ENCODE measurements at places on chromosomes 2 and 18.
A peak's percentile ranks its signal among the peaks of the same experiment; 100 is the strongest.

DNA sequence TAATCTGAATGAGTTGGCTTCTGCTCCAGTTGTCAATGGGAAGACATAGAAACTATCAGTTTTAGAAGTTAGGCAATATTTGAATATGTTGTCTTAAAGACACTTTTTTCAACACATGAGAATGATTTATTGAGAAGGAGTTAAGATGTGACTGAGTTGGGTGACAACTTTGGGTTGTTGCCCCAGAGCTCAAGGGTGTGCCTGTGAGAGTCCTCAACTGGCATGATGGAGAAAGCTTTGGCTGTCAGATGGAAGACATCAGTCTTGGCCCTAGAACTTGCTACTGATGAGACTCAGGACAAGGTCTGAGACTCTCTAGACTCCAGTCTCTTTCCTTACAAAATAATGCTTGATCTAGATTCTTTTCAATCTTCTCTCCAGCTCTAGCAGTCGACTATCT is 69.0 kb upstream of the CTAGE1 start:
- DNase-seq = no peak

GRCh38 chr2:66525606-66526005 is 90.7 kb downstream of the MEIS1 start:
- no peak for DNase-seq

DNA sequence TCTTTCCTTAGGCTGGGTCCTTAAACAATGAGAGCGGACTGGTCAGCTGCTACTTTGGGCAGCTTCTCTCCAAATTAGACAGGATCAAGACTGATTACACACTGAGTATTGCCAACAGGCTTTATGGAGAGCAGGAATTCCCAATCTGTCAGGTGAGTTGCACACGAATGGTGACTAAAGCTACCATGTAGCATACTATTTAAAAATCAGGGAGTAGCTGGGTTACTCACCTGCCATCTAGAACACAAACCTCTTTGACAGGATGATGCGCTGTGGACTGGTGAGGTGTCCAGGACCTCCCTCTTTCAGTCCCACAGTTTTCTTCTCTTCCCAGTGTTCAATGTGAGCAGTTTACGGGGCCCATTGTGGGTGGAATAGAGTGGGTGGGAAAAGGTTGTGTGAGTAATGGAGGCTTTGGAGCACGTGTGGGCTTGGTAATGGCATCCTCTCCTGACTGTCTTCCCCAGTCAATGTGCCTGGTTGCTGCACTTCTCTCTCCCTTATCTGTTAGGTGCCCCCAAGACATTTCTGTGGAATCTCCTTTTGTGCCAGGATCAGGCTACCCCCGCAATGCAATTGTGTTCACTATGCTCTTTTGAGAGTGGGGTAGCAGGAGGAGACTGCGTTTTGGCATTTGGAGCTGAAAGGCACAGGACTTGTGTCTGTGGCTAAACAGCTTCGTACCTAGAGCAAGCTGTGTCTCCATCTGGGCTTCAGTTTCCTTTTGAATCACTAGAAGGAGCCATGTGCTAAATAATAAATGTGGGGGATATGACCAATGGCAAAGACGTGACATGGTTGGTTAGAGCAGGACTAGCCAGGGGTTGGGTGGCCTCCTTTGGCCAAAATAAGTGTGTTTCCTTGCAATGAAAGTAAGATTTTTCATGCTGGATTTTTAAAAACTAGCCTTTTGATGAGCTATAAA is 17.7 kb downstream of the SERPINB12 start:
- DNase-seq = no peak

- DNase-seq = peak; percentile 78
These were observed 8.6 kb upstream of the PLEKHM3 start for GRCh38 chr2:208033701-208034502.

GRCh38 chr18:67600181-67601180 is 84.0 kb upstream of the DSEL start:
- peak; percentile 63 for DNase-seq

DNA sequence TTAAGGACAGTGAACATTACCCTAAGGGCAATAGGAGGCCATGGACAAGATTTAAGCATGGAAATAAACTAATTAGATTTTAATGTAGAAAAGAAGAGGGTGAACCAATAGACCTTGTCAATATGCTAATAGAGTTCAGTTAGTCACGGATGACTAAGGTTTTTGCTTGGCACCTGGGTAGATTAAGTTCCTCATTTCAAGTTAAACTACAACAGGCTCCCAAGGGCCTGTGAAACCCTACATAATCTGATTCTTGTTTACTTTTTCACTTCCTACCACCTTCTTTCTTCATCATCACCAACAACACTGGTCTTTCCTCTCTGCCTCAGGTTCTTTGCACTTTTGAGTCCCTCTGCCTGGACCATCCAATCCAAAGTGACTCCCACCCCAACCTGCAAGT is 14.8 kb downstream of the SP110 start:
- no peak for DNase-seq

DNA sequence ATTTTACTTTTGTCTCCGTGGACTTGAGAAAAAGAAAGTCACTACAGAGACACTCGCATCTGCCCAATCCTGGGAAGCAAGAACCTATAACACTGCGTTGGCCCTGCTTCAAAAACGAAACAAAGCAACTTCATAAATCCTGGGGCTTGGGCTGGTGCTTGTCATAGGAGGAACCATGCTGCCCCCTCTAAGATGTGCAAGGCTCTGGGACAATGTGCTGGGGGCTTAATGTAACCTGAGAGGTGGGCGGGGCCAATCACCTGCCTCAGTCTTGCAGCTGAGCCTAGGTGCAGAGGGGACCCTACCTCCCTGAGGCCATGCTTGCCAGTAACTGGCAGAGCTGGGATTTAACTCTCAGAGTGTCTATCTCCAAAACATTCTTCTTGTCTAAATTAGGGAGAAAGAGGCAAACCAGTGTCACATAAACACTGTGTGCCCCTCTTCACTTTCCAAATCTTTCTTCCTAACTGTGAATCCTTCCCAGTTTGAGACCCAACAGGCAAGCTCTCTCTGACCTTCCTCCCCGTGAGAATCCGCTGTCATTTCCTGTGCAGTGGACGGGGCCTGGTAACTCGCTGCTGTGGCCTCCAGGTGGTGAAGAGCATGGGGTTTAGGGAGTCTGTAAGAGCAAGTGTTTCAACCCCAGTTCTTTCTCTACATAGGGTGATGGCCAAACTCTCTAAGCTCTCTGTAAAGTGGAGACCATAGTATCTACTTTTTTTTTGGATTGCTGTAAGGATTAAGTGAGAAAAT is 115.1 kb downstream of the ACKR3 start:
- DNase-seq = no peak

DNA sequence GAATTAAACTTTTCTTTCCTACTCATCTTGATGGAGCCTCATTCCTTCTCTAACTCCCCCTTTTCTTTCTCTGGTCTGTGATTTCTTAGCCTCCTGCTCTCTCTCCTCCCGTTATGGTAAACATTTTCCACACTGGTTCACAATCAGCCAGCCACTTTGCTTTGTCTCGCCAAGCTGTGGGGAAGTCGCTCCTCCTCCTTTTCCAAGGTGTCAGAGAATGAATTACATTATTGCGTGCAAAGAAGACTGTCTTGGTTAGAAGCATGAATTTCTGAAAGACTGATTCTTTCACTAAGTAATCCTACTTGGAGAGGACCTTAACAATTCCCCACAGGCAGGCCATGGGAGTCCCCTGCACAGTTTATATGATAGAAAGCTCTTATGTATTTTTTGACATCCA is 46.1 kb downstream of the RASGRP3 start:
- DNase-seq = no peak

DNA sequence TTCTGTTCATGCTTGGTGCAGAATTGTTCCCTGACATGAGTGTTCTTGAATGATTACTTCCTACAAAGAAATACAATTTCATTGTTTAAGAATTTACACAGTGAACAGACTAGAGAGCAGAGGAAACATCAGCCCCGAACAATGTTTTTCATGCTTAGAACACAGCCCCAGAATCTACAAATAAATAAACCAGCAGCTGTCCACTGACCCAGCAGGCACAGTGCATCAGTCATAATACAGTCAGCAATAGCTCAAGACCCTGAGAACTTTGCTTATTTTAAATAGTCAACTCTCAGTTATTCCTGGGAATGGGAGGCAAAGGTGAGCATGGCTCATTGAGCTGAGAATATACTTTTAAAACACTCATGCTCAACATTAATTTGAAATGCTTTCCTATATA is 38.4 kb downstream of the XIRP2 start:
- no peak for DNase-seq

DNA sequence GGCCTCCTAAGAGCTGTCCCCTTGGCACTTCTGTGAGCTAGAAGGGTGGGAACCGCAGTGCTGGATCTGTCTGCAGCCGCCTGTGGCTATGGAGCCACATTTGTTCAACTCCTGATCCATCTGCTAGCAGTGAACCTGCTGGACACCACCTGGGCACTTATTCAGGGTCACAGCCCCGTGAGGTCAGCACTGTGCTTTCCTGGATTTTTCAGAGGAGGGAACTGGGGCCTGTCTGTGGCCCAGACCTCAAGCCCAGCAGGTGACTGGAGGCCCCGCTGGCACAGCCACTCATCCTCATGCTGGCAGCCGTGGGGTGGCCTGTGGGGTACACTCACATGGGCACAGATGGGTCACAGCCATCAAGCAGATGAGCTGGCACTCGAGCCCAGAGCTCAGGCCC is 155.3 kb downstream of the TFCP2L1 start:
- no peak for DNase-seq

GRCh38 chr2:200079356-200079755 is 124.0 kb downstream of the MAIP1 start:
- no peak for DNase-seq

GRCh38 chr2:219592736-219593135 is 4.9 kb upstream of the STK11IP start:
- no peak for DNase-seq

DNA sequence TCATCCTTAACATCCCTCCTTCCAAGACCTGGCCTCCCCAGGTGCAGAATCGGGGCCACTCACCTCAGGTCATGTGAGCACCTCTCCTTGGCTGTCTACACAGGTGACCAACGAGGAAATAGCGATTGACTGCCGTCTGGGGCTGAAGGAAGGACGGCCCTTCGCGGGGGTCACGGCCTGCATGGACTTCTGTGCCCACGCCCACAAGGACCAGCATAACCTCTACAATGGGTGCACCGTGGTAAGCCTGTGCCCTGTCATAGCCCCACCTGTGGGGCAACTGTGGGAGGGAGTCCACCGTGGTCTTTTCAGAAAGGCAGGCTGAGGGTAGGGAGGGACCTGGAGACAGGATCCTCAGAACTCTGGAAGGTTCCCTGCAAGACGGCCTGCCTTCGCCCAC is 54.3 kb downstream of the BOLA3 start:
- no peak for DNase-seq

DNA sequence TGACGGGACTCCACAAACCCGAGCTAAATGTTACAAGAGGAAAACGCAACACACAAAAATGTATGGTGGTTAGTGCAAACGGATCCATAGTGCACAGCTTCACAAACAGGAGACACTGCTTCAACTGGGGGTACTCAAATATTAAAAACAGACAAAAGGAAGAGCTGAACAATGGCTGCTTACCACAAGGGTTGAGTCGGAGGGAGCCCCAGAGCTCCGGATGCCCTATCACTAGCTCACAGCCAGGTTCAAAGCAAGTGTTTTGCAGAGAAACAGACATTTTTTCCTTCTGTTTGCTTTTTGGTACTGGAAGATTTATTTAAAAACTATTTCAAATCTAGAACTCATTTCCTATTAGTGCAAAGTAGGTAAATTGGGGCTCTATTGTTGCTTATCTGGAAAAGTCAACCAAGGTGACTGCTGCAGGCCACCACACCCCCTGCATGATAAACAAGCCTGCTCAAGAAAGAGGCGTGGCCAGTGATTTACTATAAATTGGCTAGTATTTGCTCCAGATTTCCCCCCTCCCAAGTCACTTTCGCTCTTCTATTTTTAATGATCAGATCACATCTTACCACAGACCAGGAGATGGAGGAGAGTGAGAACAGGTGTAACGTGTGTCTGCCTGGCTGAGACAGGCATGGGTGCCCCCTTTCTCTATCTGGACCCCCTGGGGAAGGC is 46.5 kb downstream of the ZAP70 start:
- DNase-seq = no peak

DNA sequence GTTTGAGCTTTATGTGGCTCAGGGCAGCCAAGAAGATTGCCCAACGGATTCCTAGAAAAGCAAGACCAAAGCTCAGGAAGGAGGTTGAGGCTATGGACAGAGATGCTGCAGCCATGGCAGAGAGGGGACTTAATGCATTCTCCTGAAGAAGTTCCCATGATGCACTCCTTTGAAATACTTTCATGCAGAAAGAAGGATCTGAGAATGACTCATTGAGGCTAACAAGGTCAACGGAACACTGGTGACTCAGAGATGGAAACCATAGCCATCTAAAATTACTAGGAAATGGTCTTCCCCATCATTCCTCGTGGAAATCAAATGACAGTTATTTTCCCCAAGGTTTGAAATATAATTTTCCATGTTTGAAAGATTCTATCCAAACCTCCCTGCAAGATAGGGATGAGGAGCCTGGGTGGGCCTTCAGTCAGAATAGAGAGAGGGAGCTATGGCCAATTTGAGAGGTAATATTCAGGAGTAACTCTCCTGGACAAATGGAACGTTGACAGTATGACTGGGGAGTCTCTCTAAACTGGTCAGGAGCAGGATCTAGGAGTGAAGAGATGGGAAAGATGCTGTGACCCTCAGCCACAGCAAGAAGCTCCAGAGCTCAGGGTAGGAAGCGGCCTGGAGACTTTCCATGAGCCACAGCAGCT is 63.0 kb downstream of the REEP1 start:
- no peak for DNase-seq

All from Calu3 (cell line).